Activated CD8-positive, alpha-beta memory T cell treated with anti-CD3 and anti-CD28 coated beads, Interleukin-2, amount 10 ng/mL, durations not matched to agents 7 days and 5 days (primary cell): ENCODE measurements at places on chromosomes 13 and 19. TPM values are rescaled to one million over a fixed set of nuclear protein-coding genes. Genes with fewer than 3 reads are reported as not detected.

DNA sequence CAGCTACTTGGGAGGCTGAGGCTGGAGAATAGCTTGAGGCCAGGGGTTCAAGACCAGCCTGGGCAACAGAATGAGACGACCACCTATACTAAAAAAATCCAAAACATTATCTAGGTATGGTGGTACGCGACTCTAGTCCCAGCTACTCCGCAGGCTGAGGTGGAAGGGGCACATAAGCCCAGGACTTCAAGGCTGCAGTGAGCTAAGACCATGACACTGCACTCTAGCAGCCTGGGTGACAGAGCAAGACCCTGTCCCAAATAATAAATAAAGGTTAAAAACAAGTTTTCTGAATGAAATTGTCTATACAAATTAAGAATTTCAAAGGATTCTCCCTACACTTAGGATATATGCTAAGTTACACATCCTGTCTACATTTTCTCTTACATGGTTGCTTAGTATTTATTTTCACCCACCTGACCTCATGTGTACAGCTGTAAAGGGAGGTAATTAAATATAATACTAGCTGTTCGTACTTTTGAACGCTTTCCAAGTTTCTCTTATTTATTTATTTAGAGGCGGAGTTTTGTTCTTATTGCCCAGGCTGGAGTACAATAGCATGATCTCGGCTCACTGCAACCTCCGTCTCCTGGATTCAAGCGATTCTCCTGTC, 1.6 kb downstream of the SLC25A30 start:
- no peak for DNase-seq

DNA sequence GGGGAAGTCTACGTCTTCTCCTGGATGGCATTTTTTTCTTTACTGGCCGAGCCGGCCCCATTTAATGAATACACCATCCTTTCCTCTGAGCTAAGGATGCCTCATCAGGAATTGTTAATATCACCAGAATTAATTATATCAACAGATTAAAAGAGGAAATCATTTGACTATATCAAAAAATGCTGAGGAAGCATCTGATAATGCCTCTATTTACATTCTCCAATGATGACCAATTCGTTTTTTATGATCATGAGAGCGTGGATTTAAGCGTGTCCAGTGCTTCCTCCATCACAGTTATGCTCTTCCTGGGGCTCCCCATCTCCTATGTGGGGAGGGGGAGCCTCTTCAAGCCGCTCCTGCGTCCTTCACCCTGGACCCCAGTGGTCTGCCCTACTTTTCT, 58.7 kb downstream of the TUBGCP3 start:
- no peak for DNase-seq

- DNase-seq: no peak
These were observed 973.7 kb downstream of the UQCRFS1 start for GRCh38 chr19:28239270-28239669.

PPM1N gene
- 4.5 TPM for total RNA-seq

GRCh38 chr13:57627663-57628062, 3.9 kb upstream of the PCDH17 start:
- no peak for DNase-seq

GRCh38 chr19:19900139-19900728, 512 bp upstream of the ZNF93 start:
- DNase-seq: peak; percentile 53

DNA sequence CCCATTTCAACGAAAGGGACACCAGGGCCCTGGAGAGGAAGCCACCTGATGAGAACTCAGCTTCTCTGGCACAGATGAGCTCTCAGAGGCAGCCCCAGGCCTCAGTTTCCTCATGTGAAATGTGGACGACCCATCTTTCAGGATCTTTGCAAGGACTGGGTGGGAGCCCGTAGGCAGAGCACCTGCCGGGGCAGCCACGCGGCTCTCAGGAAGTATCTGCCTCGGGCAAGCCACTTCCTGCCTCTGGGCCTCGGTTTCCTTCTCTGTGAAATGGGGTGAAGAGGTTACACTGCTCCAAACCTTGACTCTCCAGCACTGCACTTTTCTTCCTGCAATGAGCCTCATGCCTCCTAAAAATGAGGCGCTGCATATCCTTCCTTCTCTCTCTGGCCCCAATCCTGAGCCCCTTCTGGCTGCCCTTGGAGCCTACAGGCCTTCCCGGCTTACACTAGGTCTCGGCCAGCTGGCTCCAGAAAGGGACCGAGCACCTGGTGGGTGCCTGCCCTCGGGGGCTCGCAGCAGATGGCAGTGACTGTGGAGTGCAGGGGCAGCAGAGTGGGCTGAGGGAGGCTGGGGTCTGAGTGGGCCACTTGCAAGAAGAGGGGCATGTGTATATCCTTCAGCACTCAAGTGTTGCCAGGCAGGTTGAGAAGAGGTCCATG, 3.5 kb downstream of the SSBP4 start:
- peak; percentile 82 for DNase-seq

DNA sequence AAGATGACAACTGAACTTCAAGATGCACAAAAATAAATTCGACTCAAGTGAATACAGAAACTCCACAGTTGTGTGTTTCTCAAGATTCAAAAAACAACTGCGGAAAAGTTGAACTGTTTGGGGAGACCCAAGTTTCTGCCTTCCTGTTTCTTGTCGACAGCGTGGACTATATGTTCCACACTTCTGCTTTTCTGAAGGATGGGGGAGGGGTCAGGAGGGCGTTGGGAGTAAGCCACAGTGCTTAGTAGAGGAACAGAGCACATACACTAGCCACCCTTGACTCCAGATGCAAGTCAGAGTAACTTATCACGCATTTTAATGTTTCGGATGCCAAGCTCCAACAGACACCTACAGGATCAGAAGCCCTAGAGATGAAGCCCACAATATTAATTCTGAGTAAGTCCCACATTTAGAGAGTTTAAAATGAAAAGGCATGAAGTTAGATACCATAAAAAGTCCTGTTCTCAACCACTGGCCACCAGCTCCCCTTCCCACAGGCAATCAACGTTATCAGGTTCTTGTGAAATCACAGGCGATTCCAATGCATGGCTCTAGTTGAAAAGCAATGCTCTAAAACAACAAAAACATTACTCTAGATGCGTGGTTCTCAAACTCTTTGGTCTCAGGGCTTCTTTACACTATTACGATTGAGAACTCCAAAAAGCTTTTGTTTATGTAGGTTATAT, 4.2 kb downstream of the TUBGCP3 start:
- no peak for DNase-seq

- no peak for DNase-seq
These were observed 321.8 kb upstream of the HTR2A start for GRCh38 chr13:47218611-47219010.

PLIN5 gene
- total RNA-seq: not detected

DNA sequence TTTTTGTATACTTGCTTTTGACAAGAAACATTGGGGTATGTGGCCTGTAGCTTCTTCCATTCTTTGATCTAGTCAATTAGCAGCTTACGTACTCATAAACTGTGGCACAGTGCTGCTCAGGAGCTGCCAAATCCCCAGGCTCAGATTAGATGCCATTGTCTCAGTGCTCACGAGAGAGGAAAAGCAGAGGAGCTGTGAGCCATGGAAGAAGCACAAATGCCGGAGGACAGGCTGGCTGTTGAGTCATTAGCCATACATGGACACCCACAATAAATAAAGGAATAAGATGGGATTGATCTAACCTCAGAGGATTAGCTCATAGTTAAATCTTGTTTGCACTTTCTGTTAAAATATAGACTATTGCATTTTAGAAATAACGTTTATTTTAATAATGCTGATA, 121.7 kb downstream of the POSTN start:
- DNase-seq: no peak

GRCh38 chr19:2136796-2137195, 14.6 kb downstream of the AP3D1 start:
- no peak for DNase-seq

KIR2DL4 gene
- total RNA-seq: 0.70 TPM

LIM2 gene
- total RNA-seq: 0.23 TPM

IRGC gene
- total RNA-seq: not detected

CDX2 gene
- not detected for total RNA-seq

FKBP8 gene
- 286 TPM for total RNA-seq
